Mucosa of descending colon (tissue), 3 donors: ENCODE measurements at places on chromosomes 5 and 9. TPM values are rescaled to one million over a fixed set of nuclear protein-coding genes. Genes with fewer than 3 reads are reported as not detected.

GRCh38 chr9:105072476-105072875 lies 144.5 kb upstream of the ABCA1 start:
- no peak for DNase-seq

- no peak for DNase-seq
These were observed 382.6 kb upstream of the DAP start for GRCh38 chr5:11143456-11144267.

GRCh38 chr5:52692039-52692438 lies 95.7 kb upstream of the ITGA1 start:
- no peak for DNase-seq

GRCh38 chr5:54936201-54936600 lies 49.2 kb downstream of the ESM1 start:
- no peak for DNase-seq

GRCh38 chr5:95162231-95162992 lies 122.5 kb downstream of the MCTP1 start:
- no peak for DNase-seq

DNA sequence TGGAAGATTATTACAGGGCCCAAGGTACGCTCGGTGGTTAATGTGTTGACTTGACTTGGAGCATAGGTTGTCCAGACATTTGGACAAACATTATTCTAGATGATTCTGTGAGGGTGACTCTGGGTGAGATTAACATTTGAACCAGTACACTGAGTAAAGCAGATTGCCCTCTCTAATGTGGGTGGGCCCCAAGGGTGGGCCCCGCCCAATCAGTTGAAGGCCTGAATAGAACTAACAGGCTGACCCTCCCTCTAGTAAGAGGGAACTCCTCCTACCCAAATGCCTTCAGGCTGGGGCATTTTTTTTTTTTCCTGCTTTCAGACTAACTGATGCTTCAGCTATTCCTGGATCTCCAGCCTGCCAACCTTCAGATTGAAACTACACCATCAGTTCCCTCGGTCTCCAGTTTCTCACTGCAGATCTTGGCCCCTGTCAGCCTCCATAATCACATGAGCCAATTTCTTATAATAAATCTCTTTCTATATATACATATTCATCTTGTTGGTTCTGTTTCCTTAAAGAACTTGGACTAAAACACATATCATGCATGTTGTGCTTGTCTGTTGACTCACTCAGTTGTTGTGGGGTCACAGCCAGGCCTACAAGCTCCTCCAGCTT lies 338.1 kb upstream of the BRINP1 start:
- DNase-seq: no peak

GRCh38 chr9:103802068-103802467 lies 292.0 kb upstream of the SMC2 start:
- DNase-seq: no peak

DNA sequence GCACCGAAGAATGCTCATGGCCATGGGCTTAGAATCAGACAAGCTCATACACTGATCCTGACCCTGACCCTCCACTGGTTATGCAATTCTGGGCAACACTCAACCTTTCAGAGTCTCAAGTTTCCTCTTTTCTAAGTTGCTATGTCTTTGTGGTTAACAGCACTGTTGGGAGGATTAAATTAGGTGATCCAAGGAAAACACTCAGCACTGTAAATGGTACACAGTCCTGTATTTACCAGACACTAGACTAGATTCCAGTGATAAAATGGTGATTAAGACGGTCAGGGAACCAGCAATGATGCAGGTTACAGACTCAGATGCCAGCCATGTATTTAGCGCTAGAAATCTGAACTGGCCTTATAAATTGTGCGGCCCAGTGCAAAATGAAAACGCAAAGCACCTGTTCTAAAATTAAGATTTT lies 8.1 kb downstream of the ARL15 start:
- DNase-seq: no peak

- DNase-seq: no peak
These were observed 43.9 kb downstream of the P4HA2 start for GRCh38 chr5:132183723-132184122.

GRCh38 chr5:75681125-75681830 lies 36.0 kb downstream of the POC5 start:
- DNase-seq: no peak

DNA sequence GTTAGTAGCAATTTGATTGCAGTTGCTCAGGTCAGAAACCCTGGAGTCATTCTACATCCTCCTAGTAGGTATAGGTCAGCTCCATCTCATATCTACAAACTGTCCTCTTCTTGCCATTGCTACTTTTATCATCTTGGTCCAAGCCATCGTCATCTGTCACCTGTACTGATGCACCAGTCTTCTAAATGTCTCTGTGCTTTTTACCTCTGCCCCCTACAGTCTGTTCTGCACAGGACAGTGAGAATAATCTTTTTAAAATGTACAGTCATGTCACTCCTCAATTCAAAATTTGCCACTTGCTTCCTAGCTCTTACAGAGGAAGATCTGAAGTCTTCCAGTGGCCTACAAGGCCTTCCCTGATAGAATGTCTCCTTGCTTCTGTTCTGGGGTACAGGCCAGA lies 6.8 kb downstream of the NNT start:
- DNase-seq: no peak

GRCh38 chr5:178249191-178249989 lies 16.8 kb upstream of the PHYKPL start:
- DNase-seq: no peak

Gene PTPN3
- 30.3 TPM for total RNA-seq

Gene OR1N2
- not detected for total RNA-seq

Gene DNAI1
- total RNA-seq: not detected
